ENCODE measurements at places on chromosomes 3 and 15.

DNA sequence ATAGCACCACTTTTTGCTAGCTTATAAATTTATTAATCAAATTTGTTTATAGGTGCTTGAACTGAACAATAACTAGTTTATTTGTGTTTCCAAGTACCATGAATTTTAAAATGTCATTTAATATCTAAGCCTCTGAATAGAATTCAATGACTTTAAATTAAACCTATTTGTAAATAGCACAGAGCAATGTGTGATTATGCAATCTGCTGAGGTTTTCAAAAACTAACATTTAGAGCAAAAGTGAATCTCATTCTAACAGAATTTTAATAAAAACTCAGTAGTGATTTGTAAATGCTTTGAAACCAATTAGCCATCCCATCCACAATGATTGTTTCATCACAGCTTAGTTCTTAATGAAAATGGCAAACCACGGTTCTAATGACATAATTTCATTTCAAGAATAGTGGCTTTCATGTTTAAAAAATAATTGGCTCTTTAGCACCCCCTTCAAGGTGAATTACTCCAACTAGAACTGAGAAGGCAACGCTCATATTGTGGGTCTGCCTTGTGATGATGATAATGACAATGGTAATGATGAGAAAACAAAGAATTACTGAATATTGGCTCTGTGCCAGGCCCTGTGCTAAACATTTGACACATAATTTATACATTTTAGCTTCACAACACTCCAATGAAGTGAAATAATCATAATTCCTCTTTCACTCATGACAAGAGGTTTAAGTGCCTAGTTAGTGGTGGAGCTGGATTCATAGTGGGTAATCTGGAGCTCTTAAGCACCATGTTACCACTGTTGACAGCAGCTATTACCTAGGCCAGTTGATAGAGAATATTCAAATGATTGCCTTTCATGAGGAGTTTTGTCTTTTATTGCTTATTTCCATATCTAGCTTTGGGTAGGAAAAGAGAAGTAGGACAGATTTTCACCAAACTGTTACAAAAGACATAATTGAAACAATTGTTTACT lies 145.7 kb downstream of the RBMS3 start:
- H3K36me3 ChIP-seq: no peaks in the 10 kb centered on the region
- H3K4me3 ChIP-seq: no peak overlapping the region
- H3K27ac ChIP-seq: no peak overlapping the region
- H3K27me3 ChIP-seq: no peaks in the 10 kb centered on the region

DNA sequence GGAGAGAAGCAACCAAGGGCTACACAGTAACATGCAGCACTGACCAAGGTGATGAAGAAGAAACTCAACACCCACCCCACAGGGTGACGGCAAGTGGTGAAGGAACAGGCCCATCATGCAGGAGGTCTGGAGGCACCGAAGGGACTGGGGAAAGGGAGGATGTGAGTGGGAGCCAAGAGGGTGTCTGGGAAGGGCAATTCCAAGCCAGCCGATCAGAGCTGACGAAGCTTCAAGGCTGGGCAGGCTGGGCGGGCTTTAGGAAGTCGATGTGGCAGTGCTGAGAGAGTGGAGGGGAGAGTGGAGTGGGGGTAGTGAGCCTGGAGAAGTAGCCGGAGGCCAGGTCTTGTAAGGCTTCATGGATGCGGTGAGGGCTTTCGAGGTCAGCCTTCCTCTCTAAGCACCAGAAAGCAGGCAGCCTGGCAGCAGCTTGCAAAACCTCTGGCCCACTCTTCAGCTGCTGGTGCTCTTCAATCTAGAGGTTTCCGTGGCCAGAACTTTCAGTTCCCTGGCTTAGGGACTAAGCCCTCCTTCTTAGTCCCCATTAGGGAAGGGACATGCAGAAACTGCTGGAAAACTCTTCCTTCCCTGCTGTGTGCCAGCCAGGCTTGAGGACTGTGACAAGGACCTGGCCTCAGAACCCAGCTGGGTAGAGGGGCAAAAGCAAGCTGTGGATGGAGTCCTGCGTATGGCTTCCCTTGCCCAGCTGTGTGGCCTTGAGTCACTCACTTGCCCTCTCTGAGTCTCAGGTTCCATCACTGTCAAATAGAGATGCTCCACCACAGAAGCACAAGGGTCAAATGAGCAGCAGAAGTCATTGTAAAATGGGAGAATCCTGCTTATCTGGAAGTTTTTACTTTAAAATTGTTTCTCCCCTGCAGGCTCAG lies 72.1 kb downstream of the TLE3 start:
- no peak for DNase-seq
- H3K36me3 ChIP-seq: no peaks in the 10 kb centered on the region
- no peak overlapping the region for H3K4me3 ChIP-seq

DNA sequence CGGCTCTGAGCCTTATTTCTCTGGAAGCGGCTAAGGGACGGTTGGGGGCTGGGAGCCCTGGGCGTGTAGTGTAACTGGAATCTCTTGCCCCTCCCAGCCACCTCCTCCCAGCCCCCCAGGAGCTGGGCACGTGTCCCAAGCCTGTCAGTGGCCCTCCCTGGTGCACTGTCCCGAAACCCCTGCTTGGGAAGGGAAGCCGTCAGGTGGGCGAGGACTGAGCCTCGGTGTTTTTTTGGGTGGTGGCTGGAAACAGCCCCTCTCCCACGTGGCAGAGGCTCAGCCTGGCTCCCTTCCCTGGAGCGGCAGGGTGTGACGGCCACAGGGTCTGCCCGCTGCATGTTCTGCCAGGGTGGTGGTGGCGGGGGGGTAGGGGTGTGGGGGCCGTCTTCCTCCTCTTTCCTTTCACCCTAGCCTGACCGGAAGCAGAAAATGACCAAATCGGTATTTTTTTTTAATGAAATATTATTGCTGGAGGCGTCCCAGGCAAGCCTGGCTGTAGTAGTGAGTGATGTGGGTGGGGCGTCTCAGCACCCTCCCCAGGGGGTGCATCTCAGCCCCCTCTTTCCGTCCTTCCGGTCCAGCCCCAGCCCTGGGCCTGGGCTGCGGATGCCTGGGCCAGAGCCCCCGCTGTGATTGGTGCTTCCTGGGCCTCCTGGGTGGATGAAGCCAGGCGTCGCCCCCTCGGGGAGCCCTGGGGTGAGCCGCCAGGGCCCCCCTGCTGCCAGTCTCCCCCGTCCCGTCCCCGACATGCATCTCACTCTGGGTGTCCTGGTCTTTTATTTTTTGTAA lies 58.8 kb upstream of the GOLGA8A start:
- H3K27me3 ChIP-seq: peaks cover 93% of the 10 kb centered on the region
- H3K4me1 ChIP-seq: no peaks in the 10 kb centered on the region
- H3K36me3 ChIP-seq: no peaks in the 10 kb centered on the region
- H3K4me3 ChIP-seq: no peak overlapping the region
- no peak overlapping the region for H3K27ac ChIP-seq

DNA sequence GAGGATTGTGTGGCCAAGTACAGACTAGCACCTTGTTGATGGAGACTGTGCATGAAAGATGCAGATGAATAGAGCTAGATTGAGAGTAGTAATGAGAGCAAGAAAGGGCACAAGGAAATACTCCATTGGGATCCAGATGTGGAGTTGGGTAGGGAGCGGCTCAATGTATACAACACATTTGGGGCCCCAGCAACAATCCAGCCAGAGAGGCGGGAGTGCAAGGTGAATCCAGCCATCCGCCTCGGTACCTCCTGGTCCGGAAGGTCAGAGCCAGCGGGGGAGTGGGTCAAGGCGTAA lies 9.0 kb downstream of the ISL2 start:
- DNase-seq: no peak
- peaks cover 100% of the 10 kb centered on the region for H3K27me3 ChIP-seq
- no peak overlapping the region for H3K27ac ChIP-seq
- H3K4me3 ChIP-seq: peak overlapping the region; percentile 68

DNA sequence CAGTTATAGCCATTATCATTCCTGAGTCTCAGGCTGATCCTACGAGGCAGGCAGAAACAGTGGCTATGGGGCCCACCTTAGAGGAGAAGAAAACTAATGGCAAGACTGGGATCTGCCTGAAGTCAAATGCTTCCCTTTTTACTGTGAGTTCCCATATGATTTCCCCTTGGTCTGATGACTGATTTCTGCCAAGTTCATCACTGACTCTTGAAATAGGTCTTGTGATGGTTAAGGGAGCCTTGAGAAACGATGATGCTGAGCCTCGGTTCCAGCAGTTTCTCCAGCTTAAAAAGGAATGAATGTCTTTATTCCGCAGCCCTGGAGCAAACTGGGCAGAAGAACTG lies 29.4 kb upstream of the LDHAL6B start:
- no peaks in the 10 kb centered on the region for H3K4me1 ChIP-seq
- no peak for DNase-seq
- H3K27me3 ChIP-seq: no peaks in the 10 kb centered on the region
- no peak overlapping the region for H3K4me3 ChIP-seq

DNA sequence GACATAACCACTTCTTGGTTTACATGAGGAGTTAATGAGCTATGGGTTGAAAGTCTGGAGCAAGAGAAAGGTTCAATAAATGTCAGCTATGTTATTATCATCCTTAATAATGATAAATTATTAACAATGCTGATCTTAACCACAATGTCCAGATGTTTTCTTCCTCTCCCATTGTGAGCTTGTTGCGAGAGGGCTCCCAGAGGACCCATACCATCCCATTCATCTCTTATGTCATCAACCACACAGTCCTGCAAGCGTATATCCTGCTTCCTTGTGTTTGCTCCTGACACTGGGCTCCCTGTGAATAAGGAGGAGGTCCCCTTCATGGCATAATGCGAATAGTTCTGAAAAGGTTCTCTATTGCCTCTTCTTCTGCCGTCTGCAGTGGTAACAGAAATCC lies 266.8 kb downstream of the TLE3 start:
- H3K36me3 ChIP-seq: no peaks in the 10 kb centered on the region

DNA sequence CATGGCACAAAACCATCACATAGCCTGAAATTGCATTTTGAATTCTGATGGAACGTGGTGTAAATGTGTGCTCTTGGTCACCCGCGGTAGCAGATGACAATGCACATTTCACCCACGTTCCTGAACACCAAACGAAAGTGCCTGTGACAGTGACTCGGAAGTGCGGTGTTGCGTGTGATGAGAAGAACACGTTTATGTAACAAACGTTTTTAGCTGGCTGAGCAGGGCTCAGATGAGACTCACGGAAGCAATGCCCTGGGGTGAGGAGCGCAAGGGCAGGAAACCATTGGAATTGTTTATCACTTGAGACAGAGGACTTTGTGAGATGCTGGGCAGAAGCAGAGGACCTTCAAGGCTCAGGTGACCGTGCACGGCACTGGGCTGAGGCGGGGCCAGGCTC lies 449.2 kb upstream of the CFAP20DC start:
- no peak overlapping the region for H3K27ac ChIP-seq
- no peaks in the 10 kb centered on the region for H3K27me3 ChIP-seq
- no peaks in the 10 kb centered on the region for H3K36me3 ChIP-seq
- no peak overlapping the region for H3K4me3 ChIP-seq
- no peaks in the 10 kb centered on the region for H3K4me1 ChIP-seq
- no peak for DNase-seq

DNA sequence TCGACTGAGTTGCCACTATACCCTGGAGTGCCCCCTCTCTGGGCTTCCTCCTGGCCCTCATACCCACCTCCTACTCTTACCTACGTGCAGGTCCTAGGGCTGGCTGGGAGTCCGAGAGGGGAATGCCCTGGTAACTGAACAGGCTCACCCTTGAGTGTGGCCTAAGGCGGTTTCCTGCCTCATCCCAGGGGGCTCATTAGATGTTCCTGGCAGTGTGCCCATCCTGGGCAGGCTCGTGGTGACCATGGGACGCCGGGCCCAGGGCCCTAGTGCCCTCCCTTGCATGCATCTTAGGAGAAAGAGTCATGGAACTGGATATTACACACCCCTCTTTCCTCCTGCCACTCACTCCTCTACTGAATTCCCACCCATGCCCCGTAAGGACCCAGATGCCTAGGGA lies 2.8 kb downstream of the SEMA4B start:
- H3K4me1 ChIP-seq: peaks cover 14% of the 10 kb centered on the region
- no peaks in the 10 kb centered on the region for H3K36me3 ChIP-seq
- DNase-seq: no peak
- H3K27ac ChIP-seq: no peak overlapping the region

- H3K36me3 ChIP-seq: no peaks in the 10 kb centered on the region
- H3K27me3 ChIP-seq: no peaks in the 10 kb centered on the region
- no peaks in the 10 kb centered on the region for H3K4me1 ChIP-seq
These were observed 150.3 kb upstream of the STRIT1 start for GRCh38 chr3:155443815-155444214.

GRCh38 chr3:160613661-160614060 lies 48.3 kb upstream of the KPNA4 start:
- no peak overlapping the region for H3K4me3 ChIP-seq
- no peak overlapping the region for H3K27ac ChIP-seq
- H3K4me1 ChIP-seq: no peaks in the 10 kb centered on the region
- H3K27me3 ChIP-seq: no peaks in the 10 kb centered on the region
- H3K36me3 ChIP-seq: no peaks in the 10 kb centered on the region

DNA sequence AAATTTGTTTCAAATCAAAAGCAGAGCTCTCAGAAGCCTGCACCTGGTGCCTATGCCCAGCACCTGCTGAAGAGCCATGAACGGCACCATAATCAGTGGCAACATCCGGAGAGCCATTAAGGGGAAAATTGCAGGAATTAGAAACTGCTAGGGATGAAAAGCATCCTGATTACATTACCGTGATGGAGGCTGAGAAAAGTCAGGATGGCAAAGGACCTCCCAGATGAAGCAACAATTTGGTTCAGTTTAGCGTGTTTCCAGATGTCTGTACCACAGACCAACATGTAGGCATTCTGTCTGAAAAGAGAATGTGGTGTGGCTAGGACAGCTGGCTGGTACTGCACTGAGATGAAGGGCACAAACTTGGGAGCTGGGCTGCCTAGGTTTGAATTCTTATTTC lies 106.1 kb downstream of the EOMES start:
- no peaks in the 10 kb centered on the region for H3K4me1 ChIP-seq
- H3K4me3 ChIP-seq: no peak overlapping the region
- no peak overlapping the region for H3K27ac ChIP-seq
- 0 out of 2 replicates have a peak, but pooled peaks cover 3% of the 10 kb centered on the region for H3K36me3 ChIP-seq
- no peak for DNase-seq
- H3K27me3 ChIP-seq: no peaks in the 10 kb centered on the region

DNA sequence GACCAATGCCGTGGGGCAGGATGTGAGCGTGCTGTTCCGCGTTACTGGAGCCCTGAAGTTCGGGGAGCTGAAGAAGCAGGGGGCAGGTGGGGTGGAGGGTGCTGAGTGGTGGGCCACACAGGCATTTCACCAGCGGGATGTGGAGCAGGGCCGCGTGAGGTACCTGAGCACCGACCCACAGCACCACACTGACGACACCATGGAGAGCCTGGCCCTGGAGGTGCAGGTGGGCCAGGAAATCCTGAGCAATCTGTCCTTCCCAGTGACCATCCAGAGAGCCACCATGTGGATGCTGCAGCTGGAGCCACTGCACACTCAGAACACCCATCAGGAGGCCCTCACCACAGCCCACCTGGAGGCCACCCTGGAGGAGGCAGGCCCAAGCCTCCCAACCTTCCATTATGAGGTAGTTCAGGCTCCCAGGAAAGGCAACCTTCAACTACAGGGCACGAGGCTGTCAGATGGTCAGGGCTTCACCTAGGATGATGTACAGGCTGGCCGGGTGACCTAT lies 179.6 kb downstream of the TBC1D2B start:
- no peak for DNase-seq
- H3K27me3 ChIP-seq: no peaks in the 10 kb centered on the region
- no peak overlapping the region for H3K27ac ChIP-seq
- H3K4me1 ChIP-seq: no peaks in the 10 kb centered on the region
- no peaks in the 10 kb centered on the region for H3K36me3 ChIP-seq

- H3K27ac ChIP-seq: no peak overlapping the region
- H3K27me3 ChIP-seq: peaks cover 44% of the 10 kb centered on the region
- no peak for DNase-seq
These were observed 3.4 kb downstream of the GXYLT2 start for GRCh38 chr3:72891053-72891855.
